ENCODE measurements at places on chromosomes 5 and 9. TPM values are rescaled to one million over a fixed set of nuclear protein-coding genes. Genes with fewer than 3 reads are reported as not detected.

The BTNL8 gene
- total RNA-seq, result not detected

The RGS7BP gene
- not detected for total RNA-seq

The ISL1 gene
- 1.2 TPM for total RNA-seq

The RPP25L gene
- total RNA-seq, result 42.8 TPM

The TAF11L9 gene
- not detected for total RNA-seq

The TAF11L5 gene
- total RNA-seq, result not detected

The TMEM245 gene
- 35.0 TPM for total RNA-seq

The TGFBI gene
- 892 TPM for total RNA-seq
